Uterus (tissue), 4 donors: ENCODE measurements at places on chromosomes 4 and X.

- DNase-seq = peak; percentile 34
These were observed 24.6 kb upstream of the TBL1X start for GRCh38 chrX:9440116-9440844.

GRCh38 chrX:136395271-136395670, 92.5 kb upstream of the BRS3 start:
- DNase-seq = no peak

DNA sequence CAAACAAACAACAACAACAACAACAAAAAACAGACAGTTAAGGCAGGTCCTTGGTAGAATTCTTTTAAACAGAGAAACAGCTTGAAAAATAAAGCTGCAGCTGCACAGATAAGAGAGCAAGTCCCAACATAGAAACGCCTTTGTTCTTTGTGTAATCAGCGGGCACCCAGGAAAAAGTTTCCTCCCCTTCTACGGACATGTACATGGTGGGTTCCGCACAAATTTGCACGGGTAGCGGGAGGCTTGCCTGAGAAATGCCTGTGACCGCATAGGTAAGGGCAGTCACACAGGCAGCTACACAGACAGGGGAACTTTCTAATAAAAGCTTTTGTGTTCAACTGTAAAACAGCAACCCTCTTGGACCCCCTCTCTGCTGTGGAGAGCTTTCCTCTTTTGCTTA, 25.7 kb upstream of the CT47A1 start:
- DNase-seq = no peak

DNA sequence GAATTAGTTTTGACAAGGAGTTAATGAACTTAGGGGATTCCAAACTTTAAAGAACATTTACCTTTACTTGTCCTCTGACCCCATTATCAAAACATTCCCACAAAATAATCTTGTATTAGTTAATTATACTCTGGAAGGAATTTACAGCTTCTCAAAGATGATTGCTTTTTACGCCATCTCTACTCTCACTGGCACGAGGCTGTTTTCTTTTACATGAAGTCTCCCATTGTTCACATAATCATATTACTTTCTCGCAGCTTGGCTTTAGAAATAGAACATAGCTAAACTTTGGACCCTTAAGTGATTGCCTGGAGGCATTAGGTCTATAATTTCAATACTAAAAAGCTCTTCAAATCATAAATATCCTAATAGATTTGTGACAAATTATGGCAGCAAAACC, 592.9 kb downstream of the TRIML1 start:
- DNase-seq = no peak

- DNase-seq = peak; percentile 38
These were observed 464 bp downstream of the RAP1GDS1 start for GRCh38 chr4:98261405-98262291.

DNA sequence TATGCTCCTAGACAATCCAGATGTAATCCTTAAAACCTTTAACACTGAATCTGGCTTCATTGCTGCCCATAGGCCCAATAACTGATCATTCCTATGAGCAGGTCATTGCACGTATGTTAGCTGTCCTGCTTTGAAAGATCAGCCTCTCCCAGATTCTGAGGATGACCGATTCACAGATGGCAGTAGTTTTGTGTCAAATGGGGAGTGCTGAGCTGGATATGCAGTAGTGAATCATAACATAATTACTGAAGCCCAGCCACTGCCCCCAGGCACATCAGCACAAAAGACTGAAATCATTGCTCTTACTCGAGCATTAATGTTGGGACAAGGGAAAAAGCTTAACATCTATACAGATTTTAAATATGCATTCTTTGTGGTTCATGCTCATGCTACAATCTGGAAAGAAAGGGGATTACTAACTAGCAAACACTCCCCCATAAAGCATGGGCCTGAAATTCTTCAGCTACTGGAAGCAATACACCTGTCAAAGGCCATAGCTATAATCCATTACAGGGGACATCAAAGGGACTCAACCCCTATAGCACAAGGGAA, 16.4 kb upstream of the ZNF280C start:
- no peak for DNase-seq

- DNase-seq = no peak
These were observed 329 bp downstream of the TBC1D14 start for GRCh38 chr4:6909970-6910339.

- DNase-seq = no peak
These were observed 85.3 kb downstream of the ANXA10 start for GRCh38 chr4:168177546-168178149.
